Effector memory CD8-positive, alpha-beta T cell (primary cell): ENCODE measurements at places on chromosomes 2 and 18.
A peak's percentile ranks its signal among the peaks of the same experiment; 100 is the strongest.

- DNase-seq: no peak
Measured at GRCh38 chr18:26293982-26294381, 67.7 kb downstream of the TAF4B start.

DNA sequence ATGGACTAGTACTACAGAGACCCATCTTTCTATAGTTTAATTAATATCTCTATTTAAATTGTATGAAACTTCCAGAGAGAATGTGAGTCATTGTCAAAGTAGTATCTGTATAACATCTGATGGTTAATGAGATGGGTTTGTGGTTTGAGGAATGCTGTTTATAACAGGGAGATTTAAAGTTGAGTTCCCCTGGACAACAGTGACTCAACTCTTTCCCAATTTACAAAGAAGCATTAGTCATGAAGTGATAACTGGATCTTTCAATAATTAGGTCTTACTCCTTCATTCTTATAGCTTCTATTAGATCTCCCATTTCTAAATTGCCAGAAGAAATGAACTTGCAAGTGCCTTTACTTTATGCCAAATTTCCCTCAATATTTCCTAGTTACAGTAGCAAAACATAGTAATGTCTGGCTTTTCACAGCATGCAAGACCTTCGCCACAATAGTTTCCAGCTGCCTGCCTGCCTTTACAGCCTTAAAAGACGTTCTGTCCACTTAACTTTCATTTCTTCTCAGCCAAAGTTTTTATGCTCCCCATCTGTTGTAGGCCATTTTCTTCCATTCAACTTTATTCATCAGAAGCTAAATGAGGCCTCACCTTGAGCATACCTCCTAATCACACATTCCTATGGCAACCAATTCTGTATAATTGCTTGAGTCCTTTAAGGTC is 47.7 kb upstream of the WDR75 start:
- DNase-seq: no peak

DNA sequence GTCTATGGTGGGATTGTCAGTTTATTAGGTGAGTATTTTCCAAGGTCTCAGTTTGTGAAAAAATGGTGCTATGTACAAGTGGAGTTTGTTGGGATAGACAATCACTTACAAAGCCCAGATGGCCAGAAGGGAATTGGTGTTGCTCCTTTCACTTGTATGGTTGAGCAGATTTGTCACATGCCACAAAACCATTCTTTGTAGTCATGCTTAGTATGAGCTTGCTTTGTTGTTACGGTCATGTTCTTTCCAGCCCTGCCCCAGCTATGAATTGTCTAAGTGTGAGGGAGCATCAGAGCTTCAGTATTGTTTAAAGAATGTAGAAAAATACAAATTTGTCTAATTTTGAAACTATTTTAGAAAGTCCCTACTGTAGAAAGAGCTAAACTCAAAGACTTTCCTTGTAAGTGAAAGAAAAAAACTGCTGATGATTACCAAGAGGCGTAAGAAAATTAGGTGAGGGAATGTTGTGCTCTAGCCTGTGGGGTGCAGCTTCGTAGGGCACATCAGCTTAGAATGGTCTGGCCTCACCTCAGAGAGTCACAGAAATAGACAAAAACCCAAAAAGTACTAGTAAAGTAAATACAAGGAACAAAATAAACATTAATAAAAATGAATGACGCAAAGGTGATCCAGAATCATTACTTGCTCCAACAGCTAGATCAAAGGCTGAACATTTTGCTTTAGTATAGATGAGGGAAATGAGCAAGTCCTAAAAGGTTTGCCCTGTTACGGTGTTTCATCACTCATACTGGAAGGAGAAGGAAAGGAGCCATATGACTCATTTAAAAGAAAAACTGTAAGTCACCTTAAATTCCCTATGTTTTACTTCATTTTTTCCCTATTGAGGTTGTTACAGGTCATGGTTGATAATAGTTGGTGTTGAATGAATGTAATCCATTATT is 9.2 kb downstream of the TGIF1 start:
- no peak for DNase-seq

DNA sequence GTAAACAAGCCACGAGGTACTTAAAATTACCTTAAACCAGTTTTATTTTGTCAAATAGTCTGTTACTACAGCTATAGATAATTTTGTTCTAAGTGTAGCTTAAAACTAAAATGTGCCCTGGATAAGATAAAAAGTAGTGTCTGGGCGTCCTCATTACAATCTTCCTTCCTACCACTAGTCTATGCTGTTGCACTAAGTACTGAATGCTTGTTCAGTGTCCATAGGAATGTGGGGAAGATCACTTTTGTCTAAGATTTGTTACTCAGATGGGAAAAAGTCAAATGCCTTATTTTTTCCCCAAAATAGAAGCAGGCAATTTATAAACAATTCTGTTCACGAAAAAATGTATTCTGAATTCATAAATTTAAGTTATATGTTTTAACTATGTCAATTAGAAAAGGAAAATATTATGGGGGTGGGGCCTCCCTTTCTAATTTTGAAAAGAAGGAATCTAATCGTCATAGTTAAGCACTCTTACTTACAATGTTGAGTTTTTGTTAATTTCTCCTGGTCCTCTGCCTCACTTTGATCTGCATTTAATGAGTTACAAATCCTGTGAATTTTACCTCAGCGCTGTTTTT is 140.4 kb upstream of the VRK2 start:
- DNase-seq: no peak

DNA sequence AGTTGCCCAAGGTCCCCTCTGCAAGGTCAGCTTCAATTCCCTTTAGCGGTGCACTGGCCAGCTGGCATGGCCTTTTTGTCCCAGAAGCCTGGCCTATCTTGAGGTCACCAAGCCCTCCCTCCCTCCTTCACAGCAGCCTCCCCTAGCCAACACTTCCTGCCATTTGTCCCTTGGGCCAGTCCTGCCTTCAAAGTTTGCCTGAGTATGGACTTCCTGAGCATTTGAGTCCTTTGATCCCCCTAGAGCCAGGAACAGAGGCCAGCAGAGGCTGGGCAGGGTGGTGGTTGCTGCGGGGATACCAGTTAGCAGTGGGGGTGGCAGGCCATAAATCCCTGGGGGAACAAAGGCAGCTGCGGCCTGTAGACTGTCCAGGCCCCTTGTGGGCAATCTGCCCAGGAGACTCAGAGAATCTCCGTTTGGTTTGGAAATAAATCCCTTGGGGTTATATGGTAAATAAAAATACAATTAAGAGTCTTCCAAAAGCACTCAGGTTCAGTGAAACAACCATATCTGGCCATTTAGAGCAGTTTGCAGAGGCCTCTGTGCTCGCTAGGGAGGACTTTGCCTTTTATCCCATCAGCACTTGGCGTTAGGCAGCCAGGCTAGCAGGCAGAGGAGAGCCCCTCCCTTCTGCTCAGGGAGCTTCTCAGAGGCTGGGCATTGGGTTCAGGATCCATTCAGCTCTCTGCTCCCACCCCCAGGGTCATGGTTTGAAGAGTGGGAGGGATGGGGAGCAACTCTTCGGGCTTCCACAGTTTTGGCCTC is 3.1 kb upstream of the HES6 start:
- no peak for DNase-seq

DNA sequence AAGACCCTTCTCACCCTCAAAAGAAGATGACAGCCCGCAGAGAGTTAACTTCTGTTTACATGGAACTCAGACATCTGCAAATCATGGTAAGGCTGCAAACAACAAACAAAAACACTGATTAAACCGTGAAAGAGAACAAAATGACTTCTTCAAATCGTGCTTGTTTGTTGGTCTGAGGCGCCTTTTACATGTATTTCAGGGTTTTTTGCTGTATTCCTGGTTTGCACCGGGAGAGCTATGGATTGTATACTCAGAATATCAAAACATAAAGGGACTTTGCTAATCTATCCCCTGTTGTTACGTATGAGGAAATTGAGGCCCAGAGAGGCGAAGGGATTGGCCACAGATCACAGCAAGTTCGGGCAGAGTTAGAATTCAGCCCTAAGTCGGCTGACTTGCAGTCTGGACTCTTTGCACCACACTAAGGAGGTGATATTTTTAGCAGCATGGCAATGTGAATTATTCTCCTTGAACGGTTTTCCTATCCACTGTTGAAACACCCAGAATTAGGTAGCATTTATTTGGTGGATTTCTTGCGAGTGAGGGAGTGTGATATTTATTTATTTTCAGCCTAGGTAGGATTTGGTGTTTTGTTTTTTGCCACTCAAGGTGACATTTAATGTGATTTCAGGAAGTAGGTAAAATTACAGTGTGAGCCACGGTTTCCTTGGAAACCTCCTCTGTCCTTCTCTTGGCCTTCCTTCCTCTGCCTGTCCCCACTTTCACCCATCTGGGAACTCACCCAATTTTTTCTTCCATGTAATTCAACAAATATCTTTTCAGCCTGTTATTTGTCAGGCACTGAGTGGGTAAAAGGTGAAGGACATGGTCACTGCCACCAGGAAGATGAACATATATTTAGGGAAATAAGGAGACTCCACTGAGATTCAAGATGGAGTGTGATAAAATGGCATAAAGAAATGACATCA is 980 bp upstream of the PDE6D start:
- DNase-seq: no peak

DNA sequence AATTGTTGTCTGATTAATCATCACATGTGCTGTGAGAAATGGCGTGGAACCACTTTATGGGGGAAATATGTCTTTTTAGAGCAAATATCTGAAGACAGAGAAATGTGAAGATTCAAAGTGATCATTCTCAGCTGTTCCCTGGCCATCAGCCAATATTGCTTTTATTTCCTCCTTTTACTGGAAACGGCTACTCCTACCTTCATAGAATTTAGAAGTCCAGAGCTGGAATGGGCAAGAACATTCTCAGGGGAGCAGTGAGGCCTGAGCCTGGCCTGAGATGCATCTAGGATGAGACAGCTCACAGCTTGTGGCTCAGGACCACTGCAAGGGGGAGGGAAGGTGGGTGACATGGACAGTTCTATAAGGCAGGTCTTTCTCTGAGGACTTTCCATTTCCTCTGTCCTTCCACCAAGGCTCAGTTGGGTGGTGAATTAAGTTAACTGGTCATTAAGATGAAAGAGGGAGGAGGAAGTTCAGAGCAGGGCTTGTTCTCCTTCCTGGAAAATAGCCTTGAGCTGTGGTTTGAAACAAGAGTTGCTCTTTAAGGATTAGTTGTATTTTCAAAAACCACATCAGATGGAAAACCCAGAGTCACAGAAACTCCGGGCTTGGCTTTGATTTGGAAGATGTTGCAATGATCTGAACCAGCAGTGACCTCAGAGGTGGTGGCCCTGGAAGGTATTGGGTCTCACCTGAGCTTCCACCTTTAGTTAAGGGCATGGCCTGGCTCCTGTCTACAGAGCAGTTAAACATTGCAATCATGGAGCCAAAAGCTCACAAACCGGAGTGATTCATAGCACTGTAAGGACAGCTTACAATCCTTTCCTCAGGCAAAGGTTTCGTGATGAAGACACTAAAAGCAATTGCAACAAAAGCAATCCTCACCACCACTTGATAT is 144.3 kb downstream of the VAPA start:
- DNase-seq: no peak

- no peak for DNase-seq
Measured at GRCh38 chr2:109660046-109660860, 46.1 kb downstream of the SOWAHC start.

DNA sequence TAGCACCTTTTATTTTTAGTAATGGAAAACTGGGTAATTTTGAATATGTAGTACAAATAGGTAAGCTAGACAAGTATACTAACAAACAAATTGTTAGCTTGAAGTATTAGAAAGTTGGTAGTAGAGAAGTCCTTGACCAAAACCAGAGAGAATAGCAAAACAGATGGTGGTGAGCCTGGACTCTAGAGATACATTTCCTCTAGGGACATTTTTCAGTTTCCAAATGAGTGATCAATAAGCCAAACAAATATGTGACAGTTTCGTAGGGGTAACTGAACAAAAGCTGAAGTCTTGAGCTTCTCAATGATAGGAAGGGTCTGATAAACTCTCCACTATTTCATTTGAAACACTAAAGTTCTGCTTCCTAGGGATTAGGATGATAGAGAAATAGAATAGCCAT is 692.0 kb upstream of the FAM98A start:
- no peak for DNase-seq

GRCh38 chr18:50201476-50202018 is 6.6 kb upstream of the MYO5B start:
- DNase-seq: no peak

DNA sequence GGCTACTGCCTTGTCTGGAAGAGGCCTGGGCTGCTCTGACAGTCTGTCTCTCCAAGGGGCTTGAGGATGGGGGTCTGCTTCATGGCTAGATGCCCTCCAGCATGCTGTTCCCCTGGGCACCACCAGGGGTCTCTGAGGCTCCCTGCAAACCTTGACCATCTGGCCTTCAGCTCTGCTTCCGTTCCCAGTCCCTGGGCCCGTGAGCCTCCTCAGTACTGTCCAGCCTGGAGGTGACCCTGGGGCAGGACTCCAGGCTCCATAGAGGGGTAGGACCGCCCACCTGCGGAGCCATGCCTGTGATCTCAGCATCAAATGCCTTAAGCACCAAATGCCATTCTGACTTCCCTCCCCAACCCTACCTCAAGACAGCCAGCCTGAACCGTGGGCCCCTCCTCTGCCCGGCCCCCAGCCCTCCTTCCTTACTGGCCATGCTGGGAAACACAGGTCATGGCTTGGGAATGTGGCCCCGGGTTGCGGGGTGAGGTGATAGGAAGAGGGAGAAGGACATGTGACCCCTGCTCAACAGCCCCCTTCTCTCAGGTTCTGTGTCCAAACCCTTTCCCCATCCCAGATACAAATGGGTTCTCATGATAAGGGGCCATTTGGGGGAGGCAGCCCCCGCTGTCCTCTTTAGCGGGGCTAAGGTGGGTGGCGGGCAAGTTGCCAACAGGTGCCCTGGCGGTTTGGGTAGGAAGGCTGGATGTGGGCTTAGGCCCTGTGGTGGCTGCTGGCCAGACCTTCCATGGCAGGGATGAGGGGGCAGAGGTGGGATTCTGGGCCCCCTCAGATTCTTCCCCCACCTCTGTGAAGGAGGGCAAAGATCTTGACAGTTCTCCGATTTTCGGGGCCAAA is 25.0 kb downstream of the SPEG start:
- peak; percentile 35 for DNase-seq

- DNase-seq: no peak
Measured at GRCh38 chr2:98505311-98505808, 60.7 kb downstream of the INPP4A start.

DNA sequence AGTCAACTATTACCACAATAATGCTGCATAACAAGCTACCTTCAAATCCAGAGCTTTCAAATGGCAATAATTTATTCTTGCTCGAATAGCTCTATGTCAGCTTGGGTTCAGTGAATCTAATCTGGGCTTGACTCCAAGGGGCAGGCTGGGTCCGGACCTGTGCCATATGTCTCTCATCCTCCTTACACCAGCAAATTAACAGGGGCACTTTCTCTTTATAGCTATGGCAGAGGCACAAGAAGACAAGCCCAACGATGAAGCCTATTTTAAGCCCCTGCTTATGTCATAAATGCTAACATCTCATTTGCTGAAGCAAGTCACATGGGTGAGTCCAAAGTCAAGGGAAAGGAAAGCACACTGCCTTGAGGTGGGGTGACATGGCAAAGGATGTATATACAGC is 13.3 kb upstream of the ZNF521 start:
- DNase-seq: no peak

- no peak for DNase-seq
Measured at GRCh38 chr2:238945433-238946150, 97.7 kb downstream of the TWIST2 start.
